Epithelial cell of prostate (primary cell): ENCODE measurements at places on chromosomes 4 and X.

- DNase-seq, result no peak
Measured at GRCh38 chr4:135604531-135604930, 1402.9 kb upstream of the PABPC4L start.

- no peak for DNase-seq
Measured at GRCh38 chr4:70927502-70928137, 25.5 kb downstream of the MOB1B start.

GRCh38 chrX:17078031-17078720 lies 131.7 kb downstream of the REPS2 start:
- DNase-seq, result no peak

DNA sequence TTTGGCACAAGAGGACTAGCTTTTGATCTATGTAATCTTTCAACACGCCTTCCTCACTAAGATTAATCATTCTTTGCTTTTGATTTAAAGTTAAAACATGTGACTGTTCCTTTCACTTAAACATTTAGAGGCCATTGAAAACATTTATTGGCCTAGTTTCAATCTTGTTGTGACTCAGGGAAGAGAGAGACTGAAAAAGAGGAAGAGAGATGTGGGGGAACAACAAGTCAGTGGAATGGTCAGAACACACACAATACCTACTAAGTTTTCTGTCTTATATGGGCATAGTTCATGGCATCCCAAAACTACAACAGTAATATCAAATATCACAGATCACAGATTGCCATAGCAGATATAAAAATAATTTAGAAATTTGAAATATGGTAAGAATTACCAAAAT lies 812.9 kb upstream of the AGA start:
- DNase-seq, result no peak

GRCh38 chr4:186201535-186202230 lies 10.3 kb downstream of the CYP4V2 start:
- DNase-seq, result no peak
